ENCODE measurements at places on chromosomes 1 and 21.

- no peak for DNase-seq
Observed at GRCh38 chr1:70820995-70821394, 226.6 kb downstream of the PTGER3 start.

DNA sequence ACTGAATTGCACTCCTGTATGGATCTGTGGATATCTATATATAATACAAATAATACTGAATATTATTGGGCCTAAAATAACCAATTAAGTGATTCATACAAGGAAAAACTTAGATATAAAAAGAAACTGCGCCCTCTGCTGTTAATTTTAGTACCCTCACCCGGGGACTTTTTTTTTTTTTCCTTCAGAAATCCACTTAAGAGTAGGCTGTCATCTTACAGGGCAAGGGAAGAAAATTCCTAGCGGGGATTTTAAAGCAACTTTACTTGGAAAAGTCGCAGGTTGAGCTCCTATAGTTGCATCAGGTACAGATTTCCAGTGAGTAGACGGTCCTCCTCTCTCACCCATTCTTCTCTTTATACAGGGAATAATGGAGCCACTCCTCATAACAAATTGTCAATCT is 1.3 kb downstream of the NTNG1 start:
- DNase-seq, result no peak

- peak; percentile 40 for DNase-seq
Observed at GRCh38 chr1:6459850-6460265, 6.1 kb downstream of the TNFRSF25 start.

GRCh38 chr1:38834937-38835827 is 24.4 kb downstream of the RRAGC start:
- DNase-seq, result peak; percentile 20

GRCh38 chr1:41583658-41584547 is 99.4 kb upstream of the EDN2 start:
- DNase-seq, result no peak

- no peak for DNase-seq
Observed at GRCh38 chr1:45443580-45444446, 47.1 kb downstream of the TESK2 start.

- no peak for DNase-seq
Observed at GRCh38 chr1:224378855-224379631, 22.4 kb downstream of the CNIH4 start.

DNA sequence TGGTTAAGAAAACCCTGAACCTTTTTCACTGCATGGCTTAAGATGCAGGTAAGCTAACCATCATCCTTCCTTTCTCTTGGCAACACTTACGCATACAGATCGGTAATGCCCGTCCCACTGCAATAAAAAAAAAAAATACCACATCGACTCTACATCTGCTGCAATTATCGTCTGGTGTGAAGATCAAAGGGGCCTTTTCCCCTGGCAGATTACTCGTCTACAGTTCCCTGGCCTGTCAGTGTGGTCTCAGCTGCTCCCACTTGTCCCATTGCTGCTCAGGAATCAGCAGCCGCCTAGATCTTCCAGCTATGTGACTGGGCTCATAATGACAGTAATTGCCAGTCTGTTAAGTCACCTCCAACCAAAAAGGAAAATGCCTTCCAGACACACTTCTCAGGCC is 133.1 kb downstream of the SETD4 start:
- no peak for DNase-seq

DNA sequence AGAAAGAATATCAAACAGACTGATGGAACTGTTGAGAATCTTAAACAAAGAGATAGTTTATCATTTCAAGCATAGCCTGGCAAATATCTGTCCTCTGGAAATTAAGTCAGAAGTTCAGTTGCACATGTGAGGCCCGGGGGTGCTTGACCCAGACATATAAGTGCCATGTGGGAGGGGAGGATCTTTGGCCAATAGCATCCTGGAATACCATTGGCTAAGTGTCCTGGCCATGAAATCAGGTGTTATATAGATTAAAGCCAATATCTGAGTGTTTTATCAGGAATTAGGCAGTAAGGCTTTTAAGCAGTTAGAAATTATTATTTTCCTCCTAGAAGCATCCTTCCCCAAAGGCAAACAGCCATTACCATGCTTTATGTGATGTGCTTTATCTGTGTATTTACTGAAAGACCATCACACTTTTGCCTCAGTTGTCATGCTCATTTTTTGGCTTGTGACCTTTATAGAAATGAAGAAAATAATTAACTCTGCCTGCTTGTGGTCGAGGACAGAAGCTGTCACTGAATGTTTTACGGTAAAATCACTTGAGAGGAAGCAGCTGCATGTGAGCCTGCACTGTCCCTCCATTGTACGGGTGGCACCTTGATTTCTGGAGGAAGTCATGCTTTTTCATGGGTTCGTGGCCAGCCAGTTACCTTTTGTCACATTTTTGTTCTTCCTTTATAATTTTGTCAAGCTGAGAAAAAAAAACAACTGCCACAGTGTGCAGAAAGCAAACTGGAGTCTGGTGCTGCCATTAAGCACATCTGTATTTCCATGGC is 259.9 kb upstream of the FMN2 start:
- no peak for DNase-seq

- DNase-seq, result no peak
Observed at GRCh38 chr1:201267481-201268229, 15.7 kb upstream of the PKP1 start.

- DNase-seq, result peak; percentile 37
Observed at GRCh38 chr1:1066403-1067283, 7.5 kb downstream of the RNF223 start.

- no peak for DNase-seq
Observed at GRCh38 chr1:22688466-22688865, 22.2 kb upstream of the EPHB2 start.

DNA sequence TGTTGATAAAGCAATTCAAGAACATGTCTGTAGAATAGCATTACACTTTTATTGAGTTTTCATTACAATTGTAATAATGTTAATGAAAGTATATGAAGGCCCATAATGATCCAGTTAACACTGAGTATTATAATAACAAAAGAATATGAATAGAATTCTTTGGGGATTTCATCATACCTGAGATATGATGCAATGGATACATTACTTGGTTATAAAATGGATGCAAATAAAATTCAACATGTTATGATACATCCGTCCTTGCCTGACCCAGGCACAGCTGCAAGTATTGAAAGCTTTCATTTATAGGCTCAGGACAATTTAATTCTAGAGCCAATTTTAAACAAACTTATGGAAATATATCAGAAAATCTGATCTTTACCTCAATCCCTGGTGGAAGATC is 8.2 kb upstream of the KCNA3 start:
- DNase-seq, result no peak

GRCh38 chr1:91520942-91521507 is 20.4 kb downstream of the CDC7 start:
- DNase-seq, result no peak

DNA sequence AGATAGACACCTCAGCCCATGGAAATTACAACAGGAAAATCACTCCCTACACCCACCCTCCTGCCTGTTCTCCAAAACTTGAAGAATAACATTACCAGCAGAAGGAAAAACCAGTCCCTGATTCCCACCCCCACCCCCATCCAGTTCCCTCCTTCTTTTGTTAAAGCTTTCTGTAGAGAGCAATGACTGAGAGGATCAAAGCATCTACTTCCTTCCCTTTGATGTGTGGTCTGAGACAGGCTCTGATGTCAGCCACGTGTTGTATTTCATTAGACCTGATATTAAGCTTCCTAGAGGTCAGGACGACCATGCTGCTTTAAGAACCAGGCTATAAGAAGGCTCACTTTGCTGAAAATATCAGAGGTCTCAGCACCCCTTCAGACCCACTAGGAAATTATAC is 73.9 kb upstream of the HAO2 start:
- no peak for DNase-seq

DNA sequence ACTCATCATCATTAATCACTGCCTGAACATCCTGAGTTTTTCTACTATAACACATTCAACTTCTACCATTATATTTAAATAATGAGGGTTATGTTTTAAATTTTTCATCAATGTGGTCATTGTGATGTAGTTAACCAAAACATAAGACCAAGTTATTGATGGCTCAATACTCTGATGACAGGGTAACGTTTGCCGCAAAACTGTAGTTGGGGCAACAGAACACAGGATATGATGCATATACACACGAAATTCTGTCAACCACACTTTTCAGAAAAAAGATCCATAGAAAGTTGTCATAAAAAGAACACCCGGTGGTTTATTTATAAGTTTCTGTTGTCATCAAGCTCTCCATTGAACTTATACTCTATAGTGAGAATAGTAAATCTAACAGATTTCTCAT is 121.7 kb upstream of the COL11A1 start:
- DNase-seq, result no peak

DNA sequence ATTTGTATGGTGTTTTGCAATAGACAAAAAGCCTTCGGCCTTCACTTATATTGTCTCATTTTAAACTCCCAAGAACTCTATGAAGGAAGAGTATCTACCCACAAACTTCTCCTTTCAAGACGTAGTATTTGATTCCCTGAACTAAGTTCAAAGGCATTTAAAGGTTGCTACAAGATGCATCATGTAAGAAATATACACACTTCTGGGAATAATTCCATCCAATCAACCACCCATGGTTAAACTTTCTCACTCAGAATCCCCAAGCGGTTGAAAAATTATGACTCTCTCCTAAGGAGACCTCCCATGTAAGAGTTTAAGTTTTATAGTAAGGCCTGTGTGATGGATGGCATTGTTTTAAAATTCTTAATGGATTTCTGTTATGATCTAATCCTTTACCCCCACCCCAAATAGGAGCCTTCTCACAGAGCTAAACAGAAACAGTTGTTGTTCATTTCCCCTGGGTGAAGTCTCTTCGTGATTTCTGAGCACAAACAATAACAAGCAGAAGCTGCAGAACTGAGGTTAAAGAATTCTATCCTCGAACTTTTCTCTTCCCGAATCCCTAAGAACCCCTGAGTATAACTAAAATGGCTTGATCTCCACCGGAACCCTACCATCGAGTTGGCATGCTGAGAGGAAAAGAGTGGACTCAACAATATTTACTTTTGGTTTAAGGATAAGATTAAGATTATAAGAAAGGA is 185.0 kb downstream of the TGFBR3 start:
- DNase-seq, result no peak

DNA sequence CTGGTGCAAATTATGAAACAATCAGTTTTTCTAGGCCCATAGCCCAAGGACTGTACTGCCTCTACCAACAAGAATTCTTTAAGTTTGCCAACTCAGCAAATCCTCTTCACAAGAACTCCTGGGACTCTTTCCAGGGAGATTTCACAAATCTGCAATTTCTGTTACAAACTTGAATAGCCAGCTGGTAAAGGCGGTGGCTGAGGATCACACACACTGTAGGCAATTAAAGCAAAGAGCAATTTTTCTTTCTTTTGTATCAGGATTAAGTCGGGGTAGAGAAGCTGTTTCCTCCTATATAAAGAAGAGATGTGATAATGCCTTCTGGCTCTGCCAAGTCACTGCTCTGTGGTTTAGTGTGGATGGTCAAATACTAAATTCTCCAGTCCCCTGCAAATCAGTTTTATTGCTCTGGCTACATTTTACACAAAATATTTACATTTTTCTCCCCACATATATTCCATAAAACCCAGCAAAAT is 1.7 kb downstream of the ALDH9A1 start:
- DNase-seq, result no peak

DNA sequence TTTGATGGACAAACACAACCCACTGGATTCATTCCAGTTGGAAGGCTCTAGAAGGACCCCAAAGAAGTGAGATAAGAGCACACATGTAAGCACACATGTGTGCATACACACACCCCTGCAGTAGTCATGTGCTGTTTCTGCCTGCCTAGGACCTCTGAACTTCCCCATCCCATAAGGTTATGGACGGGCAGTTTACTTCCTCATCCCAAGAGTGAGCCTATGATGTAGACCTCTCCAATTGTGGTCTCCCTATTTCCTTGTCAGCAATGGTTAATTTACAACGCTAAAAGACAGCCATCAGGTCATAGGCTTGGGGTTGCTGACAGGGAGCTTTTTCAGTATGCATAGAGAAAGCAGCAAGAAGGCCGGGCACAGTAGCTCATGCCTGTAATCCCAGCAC is 15.4 kb upstream of the ADAR start:
- no peak for DNase-seq

DNA sequence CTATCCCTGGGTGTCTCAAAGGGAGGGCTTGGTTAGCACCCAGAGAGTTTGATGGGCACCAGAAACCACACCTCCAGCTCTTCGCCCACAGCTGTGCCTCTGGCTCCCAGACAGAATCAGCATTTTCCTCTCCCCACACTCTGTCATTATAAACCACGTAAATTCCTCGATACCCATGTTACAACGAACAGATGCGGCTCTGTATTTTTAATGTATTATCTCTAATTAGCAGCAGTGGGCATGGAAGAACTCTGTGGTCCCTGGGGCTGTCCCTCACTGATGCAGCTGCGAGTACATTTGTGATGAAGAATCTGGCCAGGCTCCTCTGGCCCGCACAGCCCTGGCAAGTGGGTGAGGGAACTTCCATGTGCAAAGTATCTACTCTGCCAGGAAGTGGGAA is 10.8 kb downstream of the HMGB4 start:
- DNase-seq, result no peak

DNA sequence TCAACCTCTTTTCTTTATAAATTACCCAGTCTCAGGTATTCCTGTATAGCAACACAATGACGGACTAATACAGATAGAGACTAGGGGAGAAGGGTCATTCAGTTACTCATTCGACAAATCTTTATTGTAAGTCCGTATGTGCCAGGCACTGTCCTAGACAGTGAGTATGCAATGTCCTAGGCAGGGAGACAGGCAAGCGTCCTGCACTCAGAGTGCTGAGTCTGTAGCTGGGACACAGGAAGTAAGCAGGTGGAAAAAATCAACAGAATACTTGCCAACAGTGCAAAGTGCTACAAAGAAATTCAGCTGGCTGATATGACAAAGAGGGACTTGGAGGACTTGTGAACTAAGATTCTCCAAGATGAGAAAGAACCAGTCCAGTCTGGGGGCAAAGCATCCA is 92.2 kb upstream of the ZBTB40 start:
- no peak for DNase-seq

- no peak for DNase-seq
Observed at GRCh38 chr1:245444945-245445344, 290.2 kb downstream of the KIF26B start.

GRCh38 chr1:59779949-59780348 is 34.8 kb upstream of the HOOK1 start:
- no peak for DNase-seq

DNA sequence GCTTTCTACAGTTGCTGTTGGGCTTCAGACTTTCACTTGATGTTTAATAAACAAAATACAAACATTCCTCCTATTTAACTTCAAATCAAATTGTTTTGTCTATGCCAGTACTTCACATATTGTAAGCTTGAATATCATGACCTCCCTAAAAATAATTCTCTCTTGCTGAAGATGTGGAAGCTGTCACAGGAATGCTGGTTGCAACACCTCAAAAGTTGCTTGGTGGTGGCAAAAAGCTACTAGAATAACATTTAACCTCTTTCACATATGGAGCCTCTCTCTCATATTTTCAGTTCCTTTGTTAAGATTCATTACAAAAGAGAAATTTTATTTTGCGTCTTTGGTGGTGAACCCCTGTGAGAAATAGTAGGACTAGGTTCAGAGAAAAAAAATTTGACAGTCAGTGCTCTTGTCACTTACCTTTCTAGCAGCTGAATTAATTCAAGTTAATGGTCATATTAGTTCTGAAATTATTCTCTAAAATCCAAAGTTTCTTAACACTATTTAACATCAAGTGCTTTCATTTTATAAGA is 25.5 kb upstream of the F13B start:
- no peak for DNase-seq
